ENCODE measurements at places on chromosomes 5 and 9.
A peak's percentile ranks its signal among the peaks of the same experiment; 100 is the strongest.

- no peak for DNase-seq
Measured at GRCh38 chr5:145903113-145903512, 30.3 kb upstream of the GRXCR2 start.

DNA sequence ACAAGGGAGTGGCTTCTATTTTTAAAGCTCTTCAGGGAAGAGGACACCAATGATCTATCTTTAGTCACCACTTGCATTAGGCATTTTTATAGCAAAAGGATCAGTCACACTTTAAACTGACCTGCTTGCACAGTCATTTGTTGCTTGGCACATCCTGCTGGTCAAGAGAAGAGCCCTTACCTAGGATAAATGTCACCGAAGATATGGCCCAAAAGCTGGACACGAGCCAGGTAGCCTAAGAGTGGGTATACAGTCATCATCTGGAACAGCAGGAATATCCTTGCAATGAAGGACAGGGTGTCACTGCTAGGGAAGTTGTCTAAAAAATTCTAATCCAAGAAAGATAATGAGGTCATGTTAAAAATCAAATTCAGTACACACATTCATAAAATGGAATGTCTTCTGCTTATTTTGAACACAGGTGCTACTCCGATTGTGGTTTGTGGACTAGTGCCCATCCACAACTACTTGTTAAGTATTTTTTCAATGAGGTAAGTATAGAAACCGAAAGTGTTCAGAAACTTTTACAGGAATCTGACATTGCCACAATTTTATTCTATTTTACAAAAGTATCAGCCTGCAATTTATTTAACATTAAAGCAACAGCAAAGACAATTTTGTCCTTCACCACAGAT lies 78.4 kb downstream of the SLC38A9 start:
- no peak for DNase-seq

- peak; percentile 37 for DNase-seq
Measured at GRCh38 chr9:109320331-109320741, 523 bp downstream of the EPB41L4B start.

GRCh38 chr5:81696418-81697397 lies 54.2 kb downstream of the SSBP2 start:
- DNase-seq, result no peak

- no peak for DNase-seq
Measured at GRCh38 chr5:34001241-34001841, 6.5 kb downstream of the AMACR start.

DNA sequence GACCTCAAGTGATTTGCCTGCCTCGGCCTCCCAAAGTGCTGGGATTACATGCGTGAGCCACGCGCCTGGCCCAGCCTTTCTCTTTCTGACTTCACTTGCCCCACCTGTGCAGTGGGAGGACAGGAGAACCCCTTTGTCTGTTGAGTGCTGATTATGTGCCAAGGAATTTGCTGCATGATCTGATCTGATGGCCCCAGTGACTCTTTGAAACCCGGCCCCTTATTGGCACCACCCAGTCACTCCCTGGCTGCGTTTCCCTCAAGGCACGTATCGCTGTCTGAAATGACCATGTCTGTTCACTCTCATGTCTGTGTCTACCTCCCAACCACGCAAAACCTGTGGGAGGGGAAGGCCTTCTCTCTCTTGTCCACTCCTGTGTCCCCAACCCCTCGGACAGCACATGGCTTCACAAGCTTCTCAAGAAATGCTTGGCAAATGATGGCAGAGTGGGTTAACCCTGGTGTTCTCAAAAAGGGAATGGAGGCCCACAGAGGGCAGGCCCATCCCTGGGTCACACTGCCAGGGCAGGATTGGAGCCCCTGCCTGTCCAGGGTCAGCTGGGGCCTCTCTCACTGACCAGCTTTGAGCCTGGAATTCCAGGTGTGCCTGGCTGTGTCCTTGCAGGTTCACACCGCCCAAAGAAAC lies 21.9 kb downstream of the NEK6 start:
- DNase-seq, result no peak

DNA sequence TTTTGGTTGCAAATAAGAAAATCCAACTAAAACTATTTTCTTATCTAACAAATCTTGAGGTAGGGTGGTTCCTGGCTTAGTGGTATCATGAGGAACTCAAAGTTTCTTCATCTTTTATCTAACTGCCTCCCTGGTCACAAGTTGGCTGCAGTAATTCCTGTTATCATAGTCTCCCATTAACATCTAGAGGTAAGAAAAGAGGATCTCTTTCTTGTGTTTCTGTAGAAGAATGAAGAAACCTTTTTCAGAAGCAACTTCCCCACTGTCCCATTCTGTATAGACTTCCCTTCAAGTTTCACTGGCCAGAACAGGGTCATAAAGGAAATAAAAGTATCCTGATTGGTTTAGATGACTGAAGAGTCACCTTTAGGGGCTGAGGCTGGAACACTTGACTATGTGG lies 81.8 kb upstream of the ELL2 start:
- no peak for DNase-seq

- DNase-seq, result no peak
Measured at GRCh38 chr5:34002629-34003328, 5.1 kb downstream of the AMACR start.

DNA sequence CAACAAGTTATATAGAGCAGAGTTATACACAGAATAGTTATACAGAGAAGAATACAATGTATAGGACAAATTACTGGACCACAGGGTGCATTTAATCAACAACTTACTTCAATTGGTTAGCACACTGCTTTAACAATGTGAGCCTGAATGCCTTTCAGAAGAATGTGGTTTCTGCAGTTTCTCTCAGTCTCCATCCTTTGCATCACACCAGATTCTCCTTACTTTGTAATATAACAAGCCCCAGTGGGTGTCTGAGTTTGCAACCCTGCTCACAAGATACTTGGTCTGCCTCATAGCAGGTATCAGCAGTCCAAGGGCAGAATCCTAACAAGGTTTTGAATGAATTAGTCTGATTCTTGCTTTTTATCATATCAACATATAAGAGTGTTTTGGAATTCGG lies 114.6 kb downstream of the GABRB2 start:
- no peak for DNase-seq

GRCh38 chr9:134932171-134932570 lies 14.5 kb upstream of the FCN1 start:
- no peak for DNase-seq

DNA sequence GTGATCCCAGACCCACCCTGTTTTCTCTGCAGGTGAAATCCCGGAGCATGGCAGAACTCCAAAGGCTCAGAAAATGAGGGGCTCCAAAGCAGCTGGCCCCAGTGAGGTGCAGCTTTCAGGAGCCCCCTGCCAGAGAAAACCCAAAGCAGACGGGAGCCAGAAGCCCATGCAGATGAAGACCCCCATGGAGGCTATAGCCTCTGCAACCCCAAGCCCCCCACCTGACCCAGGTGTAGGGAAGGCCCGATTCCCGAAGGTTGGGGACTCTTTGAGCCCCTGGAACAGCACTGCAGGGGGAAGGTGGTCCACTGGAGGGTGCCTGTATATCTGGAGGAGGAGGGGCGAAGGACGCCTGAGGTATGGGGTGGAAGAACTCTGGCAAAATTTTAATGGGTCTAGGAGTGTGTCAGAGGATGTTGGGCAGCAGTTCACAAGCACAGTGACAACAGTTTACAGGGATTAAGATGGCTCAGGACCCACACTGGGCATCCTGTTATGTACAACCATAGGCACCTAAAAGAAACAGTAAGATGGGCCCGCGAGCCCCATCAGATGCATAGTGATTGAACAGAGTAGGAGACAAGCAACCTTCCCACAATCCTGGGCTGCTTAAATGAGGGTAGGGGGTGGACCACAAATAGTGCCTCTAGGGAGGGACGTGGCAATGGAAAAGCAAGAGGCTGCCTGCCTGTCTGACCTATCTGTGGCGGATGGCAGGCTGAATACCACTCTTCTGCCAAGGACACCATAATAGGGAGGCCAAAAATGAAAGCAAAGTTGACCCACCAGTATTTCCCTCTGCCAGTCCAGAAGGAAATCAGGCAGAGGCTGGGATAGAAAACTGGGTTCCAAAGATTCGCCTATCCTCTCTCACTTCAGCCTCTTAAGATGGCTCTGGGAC lies 16.4 kb upstream of the ANXA6 start:
- DNase-seq, result no peak

DNA sequence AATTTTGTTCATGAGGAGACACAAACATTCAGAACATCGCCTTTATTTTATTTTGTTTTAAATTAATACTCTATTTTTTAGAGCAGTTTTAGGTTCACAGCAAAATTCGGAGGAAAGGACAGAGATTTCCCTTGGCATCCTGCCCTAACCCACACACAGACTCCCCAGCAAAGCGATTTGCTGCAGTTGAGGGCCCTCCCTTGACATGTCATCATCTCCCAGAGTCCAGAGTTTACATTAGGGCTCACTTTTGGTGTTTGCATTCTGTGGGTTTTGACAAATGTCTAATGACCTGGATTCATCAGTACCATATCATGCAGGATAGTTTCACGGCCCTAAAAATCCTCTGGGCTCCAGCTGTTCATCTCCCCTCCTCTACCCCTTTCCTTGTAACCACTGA lies 33.6 kb upstream of the COL5A1 start:
- DNase-seq, result no peak

- no peak for DNase-seq
Measured at GRCh38 chr5:55816342-55816741, 34.8 kb upstream of the IL31RA start.

DNA sequence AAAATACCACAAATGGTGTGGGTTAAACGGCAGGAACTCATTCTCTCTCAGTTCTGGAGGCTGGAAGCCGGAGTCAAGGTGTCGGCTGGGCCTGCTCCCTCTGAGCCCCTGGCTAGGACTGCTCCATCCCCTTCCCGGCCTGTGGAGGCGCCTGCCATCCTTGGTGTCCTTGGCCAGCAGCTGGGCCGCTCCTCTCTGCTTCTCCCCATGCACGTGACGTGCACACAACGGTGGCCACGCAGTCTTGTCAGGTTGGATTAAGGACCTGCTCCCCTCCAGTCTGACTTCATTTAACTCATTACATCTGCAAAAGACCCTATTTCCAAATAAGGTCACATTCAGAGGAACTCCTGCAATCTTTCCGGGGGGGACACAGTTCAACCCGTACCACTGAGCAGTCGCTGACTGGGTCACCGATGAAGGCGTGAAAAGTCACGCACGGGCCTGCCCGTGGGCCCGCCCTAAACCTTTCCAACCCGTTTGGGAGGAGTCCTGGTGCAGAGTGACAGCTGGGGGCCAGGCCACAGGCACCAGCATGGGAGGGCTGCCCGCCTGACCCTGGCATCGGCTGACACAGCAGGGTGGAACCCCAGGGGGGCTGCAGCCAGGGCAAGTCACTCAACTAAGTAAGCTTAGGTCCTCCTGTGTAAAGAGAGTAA lies 135.2 kb downstream of the COL23A1 start:
- DNase-seq, result no peak

- no peak for DNase-seq
Measured at GRCh38 chr9:5834214-5834613, 1.3 kb upstream of the ERMP1 start.

DNA sequence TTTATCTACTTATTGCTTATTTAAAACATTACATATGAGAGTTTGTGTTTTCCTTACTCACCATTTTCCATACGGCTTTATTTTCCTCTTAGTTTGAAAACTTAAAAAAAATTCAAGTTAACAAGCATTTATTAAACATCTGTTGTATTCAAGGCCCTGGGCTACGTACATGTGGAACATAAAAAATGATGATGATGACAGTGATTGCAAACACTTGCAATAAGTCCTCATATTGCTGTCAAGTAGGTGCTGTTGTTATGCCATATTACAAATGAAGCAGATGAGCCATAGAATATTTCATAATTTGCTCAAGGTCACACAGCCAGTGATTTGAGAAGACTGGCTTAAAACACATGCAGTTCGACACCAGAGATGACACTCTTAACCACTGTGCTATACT lies 180.6 kb downstream of the COMMD10 start:
- DNase-seq, result no peak

GRCh38 chr5:95668728-95669127 lies 14.1 kb downstream of the SPATA9 start:
- no peak for DNase-seq

DNA sequence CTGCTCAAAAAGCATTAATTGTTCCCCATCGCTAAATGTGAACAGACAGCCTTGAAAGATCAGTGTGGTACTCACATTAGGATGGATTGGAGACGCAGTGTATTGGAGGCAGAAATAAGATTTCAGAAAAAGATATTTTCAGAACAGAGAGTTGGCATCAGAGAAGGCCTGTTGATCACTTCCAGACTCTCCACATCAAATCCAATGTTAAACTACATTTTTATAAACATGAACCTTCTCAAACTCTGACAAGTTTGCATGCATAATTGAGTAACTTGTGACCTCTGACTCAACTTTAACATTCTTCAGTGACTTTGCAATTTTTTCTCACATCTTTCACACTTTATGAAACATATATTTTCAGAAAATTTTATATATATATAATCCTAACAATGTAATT lies 919.6 kb upstream of the SEMA6A start:
- no peak for DNase-seq

DNA sequence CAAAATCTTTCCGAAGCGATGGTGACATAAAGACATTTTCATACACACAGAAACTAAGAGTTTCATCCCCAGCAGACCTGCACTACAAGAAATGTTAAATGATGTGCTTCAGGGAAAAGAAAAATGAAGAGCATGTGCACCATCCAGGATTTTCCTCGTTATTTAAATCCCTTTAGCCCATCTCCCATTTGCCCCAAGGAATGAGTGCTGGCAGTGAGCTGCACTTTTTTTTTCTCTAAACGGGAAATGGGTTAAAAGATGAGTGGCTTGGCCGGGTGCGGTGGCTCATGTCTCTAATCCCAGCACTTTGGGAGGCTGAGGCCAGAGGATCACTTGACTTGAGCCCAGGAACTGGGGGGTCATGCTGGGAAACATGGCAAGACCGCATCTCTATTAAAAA lies 6.8 kb upstream of the LRRC14B start:
- DNase-seq, result no peak

DNA sequence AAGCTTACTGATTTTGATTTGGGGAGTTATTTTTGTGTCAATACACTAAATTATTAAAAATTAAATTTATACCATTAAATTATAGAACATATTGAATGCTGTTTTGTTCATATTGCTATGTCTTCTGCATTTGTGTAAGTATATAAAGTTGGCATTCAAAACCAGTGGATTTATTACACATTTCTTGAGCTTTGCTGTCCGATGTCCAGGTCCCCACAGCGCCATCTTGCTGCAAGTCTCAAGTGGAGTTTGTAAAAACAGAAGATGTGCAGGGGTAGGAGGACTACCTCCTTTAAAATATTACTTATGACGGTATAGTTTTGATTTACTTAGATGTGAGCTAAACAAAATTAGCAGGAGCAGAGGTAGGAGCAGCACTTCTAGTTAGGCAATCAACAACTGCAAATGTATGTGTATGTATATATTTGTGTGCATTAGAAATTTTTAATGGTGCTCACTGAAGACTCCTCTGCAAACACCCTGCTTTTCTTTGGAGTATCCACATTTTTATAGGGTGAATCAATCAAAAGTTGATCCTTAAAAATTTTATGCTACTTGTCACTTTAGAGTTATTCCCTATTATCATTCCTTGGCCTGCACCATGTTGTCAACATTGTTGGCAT lies 37.4 kb downstream of the CPEB4 start:
- no peak for DNase-seq

- DNase-seq, result no peak
Measured at GRCh38 chr5:55176176-55176818, 3.3 kb upstream of the CDC20B start.

GRCh38 chr5:154352960-154353548 lies 92.7 kb upstream of the SAP30L start:
- no peak for DNase-seq

Measured in GM12891 (cell line).